ENCODE measurements at places on chromosomes 3 and 15.

DNA sequence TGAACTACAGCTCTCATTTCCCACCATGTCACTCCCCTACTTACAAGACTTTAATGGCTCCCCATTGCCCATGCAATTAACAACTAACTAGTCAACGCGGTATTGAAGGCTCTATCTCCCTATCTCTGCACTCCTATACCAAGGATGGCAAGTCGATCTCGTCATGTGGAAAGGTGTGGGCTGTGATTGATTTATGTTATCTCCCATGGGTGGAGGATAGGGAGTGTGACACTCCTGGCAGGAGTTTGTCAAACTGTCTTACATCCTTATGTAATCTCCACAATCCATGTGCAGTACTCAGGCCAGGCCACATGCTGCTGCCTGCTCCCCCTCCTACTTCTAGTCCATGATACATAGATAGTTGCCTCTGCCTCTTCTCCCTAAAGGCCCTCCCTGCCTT lies 3.2 kb upstream of the RORA start:
- DNase-seq, result no peak

DNA sequence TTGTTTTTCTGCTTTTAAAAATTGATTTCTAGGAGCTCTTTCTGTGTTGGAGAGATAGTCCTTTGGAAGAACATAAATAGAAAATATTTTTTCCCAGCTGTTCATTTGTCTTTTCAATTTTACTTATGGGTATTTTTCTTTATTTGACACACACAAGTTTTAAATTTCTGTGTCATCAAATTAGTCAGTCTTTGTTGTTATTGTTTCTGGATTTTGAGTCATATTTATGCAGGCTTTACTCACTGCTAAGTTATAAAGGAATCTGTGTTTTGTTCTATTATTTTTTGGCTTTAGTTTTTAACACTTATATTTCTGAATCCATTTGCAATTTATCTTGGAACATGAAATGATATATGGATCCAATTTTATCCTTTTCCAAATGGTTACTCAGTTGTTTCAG lies 5.9 kb upstream of the GHSR start:
- DNase-seq, result no peak

- DNase-seq, result no peak
These were observed 403.2 kb downstream of the MECOM start for GRCh38 chr3:169260296-169260695.

DNA sequence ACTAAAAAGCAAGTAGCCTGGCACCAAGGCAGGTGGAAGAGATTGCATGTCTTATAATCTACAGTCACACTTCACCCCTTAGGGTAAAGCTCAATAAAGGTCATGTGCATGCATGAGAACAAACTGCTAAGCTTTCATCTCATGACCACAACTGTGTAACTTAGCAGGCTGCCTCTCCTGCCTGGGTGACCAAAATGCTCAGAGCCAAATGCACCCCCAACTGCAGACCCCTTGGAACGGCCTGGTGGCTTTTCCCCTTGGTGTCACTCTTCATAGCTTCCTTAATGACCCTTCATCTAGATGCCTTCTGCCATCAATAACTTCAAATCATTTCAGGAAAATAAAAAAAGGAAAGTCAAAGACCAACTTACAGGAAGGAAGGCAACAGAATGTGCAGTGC lies 88.1 kb downstream of the ADAMTS17 start:
- no peak for DNase-seq

- no peak for DNase-seq
These were observed 29.5 kb downstream of the EFCC1 start for GRCh38 chr3:129030611-129031010.

DNA sequence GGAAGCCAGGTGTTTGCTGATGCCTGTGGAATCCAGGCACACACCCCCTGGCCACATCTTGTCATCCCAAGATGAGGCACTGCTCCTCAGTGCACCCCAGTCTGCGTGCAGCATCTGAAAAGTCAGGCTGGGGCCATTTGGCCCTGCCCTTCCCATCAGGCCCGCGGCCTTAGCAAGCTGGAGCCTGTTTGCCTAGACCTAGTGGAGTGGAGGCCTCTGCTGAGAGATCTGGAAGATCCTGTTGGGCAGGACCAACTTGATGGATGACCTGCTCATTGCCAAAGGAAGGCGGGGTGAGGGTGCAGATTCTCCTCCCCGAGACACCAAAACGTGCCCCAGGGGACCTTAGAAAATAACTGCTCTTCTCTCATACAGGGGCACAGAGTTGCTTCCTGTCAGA lies 220.2 kb downstream of the SHQ1 start:
- DNase-seq, result no peak

GRCh38 chr15:60661080-60661645 lies 182.2 kb upstream of the ICE2 start:
- DNase-seq, result no peak

GRCh38 chr3:23201154-23201838 lies 1.8 kb upstream of the UBE2E2 start:
- DNase-seq, result no peak

DNA sequence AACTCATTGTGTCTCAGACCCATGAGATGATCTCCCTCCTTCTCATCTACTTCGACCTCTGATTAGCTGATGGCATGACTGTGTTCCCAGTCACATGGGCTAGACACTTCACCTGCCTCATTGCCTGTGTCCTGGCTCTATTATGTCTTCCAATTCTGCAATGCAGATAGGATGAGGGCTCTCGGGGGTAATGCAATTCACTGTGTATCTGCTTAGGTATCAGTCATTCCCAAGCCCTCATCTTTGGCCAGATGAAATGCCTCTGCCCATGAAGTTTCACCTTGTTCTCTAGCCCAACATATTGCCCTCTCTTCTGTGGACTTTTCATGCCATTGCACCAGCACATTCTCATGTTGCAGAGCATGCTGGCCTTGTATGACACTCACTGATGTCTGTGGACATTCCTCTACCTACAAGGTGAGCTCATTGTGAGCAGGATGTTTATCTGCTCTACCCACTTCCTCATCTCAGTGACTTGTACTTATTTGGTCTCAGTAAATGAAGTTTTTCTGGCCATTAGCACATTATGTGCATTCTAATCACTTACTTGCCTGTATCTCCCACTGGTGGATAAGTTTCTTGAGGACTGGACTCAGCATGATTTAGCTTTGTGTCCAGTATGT lies 32.3 kb downstream of the MOBP start:
- no peak for DNase-seq

GRCh38 chr15:61724251-61724939 lies 335.9 kb downstream of the VPS13C start:
- no peak for DNase-seq

DNA sequence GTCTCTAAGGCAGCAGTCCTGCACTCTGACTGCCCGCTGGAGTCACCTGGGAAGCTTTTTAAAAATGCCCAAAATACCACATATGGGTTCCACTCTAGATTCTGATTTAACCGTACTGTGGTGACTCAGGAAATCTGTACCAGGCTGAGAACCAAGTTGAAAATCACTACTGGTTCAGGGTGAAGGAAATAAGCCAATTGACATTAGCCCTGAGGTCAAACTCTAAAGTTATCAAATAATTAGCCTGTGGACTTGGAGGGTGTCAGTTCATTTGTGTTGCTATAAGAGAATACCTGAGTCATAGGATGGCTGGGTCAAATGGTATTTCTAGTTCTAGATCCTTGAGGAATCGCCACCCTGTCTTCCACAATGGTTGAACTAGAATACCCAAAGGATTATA lies 321.7 kb upstream of the ROPN1 start:
- no peak for DNase-seq

GRCh38 chr15:62883938-62884479 lies 158.5 kb upstream of the TPM1 start:
- no peak for DNase-seq

DNA sequence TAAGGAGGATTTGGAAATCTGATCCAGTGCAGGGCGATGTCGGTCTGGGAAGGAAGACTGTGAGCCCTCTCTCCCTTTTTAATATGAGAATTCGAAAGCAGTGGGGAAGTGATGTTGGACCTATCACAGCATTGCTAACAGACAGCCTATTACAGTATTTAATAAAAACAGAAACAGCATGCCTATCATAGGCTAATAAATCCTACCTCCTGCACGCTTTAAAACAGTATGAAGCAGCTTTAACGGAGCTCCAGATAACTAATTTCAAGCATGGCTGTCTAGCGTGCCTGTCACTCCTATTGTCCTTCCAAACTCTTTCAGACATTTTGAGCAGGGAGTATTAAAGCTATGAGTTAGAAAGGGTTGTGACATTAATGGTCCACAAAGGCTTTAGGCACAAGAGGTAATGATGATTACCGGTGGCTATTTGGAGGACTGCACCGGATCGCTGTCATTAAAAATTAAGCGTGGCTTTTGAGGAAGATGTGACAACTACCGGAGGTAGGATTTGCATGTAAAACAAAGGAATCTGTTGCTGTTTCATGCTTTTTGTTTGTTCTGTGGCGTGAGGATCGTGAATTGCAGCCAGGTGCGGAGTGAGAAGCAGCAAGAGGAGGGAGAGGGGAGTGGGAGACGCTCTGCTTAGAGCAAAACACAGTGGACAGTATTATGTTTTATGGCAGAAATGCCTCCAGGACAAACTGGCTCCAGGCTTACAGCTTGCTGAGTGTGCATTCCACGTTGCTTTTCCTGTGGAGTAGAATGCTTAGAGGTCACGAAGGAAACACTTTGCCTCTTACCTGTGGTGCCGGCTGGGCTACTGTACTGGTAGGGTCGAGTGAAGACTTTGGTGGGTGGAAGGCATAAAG lies at the start of gene KCNMB2:
Gene KCNMB2, plus strand, starts transcription at position 226 of the 869 bp plus-strand sequence.
- DNase-seq, result no peak

DNA sequence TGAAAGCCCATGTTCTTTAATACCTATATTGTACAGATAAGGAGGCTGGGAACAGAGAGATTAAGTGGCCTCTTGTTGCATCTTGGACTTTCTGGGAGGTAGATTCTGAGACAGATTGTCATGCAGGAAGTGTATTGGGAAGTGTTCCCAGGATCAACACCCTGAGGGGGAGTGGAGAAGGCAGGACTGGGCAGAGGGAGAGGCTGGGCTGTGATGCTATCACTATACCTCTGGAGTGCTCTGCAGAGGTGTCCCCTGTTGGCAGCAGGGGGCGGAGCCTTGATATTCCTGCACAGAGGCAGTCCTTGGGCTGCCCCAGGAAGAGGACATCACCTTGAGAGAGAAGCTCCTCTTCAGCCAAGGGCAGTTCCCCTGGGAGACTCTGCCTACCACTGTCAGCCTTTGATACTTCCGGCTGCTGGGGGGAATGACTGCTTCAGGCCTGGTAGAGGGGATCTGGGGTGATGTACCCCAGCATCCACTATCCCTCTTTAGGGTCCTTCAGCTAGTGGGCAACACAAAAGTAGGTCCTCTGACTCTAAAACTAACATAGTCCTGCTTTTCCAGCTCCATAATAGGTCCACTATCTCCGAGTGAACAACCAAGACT lies 97.4 kb upstream of the RNU6-1 start:
- no peak for DNase-seq

DNA sequence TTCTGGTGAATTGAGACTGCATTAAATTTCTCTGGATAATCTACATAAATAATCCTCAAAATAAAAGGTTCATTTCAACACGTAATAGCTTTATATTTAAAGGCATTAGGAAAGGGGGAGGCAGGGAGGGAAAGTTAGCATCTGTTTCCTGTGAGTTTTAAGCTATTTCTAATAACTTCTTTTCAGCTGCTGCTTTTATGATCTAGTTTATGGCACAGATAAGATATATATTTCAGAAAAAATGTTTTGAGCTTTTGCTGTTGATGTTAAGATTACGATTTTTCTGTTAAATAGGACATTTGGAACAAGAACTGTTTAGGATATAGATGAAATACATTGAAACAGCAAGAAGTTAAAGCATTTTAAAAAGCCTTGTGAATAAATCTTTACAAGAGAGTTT lies 30.0 kb downstream of the UBE2E1 start:
- no peak for DNase-seq

DNA sequence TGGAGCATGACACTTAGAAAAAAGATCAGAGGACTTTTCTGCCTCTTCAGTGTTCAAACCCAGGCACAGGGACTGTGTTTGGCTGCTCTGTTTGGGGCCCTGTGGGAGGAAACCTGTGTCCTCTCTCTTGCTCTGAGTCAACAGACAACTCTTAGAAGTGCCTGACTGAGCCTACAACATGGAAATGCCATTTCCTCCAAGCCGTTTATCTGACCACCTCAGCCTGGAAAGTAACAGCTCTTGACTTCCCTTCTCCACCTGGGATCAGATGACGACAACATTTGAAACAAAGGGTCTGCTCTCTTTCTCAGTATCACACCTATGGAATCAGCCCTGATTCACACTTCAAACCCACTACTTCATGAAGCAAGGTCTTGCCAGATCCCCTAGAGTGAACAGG lies 91.3 kb upstream of the CTDSPL start:
- DNase-seq, result no peak

DNA sequence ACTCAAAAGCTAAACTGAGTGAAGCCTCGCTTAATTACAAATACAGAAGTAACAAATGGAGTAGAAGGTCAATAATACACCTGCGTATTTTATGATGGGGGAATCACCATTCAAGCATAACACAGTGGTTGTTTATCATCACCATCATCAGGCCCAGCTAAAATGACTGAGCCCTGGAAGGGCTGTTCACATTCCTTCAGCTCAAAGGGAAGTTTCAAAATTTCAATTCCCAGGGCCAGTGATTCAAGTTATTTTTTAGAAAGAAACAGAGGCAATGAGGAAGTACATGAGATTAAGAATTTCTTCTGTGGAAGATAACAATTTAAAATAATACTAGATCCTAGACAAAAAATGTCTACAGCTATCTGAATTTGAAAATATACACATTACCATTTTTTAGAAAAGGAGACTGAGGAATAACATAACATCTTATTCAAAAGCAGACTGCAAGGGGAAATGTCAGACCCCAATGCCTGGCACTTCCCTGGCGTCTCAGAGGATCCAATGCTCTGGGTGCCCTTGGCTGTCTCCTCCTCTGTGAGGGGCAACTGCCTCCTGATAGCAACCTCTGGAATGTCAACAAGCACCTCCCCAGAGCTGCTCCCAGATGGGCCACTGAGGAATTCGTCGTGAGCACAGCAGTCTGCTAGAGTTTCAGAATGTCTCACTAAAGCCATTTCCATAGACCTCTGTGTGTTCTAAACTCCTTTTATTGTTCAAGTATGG lies 22.8 kb downstream of the EHD4 start:
- DNase-seq, result no peak

DNA sequence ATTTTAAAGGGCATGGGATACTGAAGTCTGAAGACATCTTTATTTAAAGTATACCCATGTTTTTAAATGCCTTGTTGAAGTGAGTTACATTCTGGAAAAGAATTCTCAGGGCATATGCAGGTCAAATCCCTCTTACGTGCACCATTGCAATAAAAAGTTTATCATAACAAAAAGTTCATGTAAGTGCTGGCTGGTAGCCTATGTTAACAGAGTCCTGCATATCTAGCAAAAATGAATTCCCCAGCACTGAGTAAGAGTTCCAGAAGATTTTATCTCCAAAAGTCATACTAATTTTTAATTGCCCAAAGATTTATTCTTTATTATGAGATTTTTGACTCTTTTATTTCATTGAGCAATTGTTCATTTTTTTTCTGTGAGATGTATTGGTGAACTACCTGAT lies 104.7 kb upstream of the ROBO1 start:
- DNase-seq, result no peak

GRCh38 chr3:139780593-139780992 lies 102.8 kb upstream of the NMNAT3 start:
- no peak for DNase-seq
